ENCODE measurements at places on chromosomes 3 and 15.

GRCh38 chr3:63886858-63887257 is 23.2 kb downstream of the ATXN7 start:
- DNase-seq: no peak

DNA sequence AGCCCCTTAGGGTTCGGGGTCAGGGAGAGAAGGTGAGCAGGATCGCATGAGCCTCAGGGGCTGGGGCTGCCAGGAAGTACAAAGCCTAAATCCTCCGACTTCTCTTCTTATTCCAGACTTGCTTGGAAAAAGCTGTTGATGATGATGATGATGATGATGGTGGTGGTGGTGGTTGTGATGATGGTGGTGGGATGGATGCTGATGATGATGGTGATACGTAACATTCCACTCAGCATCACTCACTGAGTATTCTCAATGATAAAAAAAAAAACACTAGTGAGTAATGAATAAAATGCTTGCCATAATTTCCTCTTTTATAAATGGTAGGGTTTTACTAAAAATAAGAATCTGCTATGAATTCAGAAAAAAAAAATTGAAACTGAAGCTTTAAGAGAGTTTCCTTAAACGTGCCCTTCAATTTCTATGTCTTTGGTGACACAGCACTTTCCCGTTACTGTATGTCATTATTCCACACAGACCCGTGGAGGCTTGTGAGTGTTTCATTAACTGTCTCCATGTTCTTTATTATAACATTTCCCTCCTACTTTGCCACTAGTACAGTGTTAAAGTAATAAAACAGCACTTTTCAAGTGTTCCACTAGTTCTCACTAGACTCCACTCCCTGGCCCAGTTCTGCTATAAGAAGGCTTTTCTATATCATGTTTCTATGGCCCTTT is 5.4 kb upstream of the ACAN start:
- DNase-seq: no peak

DNA sequence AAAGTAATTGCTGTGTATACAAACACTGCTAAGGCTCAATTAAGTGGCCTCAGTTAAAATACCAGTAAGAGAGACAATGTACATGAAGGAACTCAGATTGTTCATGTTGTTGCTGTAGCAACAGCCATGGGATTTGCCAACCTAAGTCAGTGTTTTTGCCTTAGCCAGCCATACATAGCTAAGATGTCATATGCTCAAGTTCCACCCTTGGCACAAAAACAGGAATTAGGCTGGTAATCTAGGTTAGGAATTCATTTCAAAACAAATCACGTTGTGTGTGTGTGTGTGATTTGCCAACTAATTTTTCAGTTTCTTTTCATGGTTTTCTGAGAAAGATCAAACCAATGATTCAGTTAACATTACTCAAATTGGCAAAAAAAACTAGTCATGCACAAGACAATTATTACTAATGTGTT is 143.7 kb upstream of the KCNMB2 start:
- DNase-seq: no peak

DNA sequence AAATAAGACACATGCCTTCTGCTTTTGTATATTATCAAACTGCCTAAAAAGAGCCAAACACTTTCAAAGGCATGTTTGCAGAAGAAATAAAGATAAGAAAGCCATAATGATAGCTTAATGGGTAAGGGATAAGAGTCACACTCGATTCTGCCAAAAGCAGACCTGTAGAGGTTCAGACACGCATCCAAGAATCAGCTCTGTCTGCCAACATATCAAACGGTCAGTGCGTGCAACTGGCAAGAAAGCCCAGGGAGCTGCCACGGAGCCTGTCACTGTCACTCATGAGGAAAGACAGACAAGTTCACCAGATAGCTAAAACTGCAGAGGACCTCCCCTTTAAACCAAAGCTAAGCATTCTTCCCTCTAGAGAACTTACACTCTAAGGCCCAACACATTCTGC is 23.2 kb downstream of the DCP1A start:
- no peak for DNase-seq

DNA sequence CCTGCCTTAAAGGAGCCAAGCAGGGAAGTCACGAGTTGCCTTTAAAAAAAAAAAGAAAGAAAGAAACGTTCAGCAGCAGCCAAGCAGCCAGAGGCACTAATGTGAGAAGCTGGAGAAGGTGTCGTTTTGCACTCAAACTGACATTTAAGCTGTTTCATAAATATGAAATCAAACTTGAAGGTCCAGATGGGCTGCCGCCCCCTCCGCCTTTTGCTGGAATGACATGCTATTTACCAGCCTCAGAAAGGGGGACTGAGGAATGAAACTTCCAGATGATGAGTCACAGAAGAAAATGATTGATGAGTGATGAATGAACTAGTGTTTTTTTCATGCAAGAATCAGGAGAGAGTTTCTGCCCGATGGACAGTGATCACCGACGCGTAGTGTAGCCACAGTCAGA is 396.8 kb downstream of the IGSF11 start:
- no peak for DNase-seq

GRCh38 chr3:135329479-135329878 is 534.4 kb downstream of the EPHB1 start:
- DNase-seq: no peak

DNA sequence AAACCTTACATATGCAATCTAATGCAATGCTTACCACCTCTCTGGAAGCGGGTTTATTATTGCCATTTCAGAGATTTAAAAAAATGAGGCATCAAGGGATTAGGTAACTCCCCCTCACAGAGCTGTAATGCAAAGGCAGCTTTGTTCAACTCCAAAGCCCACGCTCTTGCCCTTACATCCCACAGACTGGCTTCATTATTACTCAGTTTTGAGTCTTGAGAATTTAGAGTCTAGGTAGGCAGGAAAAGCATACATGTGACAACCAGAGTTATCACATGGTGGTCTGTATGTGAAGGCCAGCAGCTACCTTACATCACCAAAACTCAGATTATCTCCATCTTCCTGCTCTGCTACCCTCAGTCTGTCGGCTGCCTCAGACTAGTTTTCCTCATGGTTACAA is 326.9 kb downstream of the UACA start:
- no peak for DNase-seq

DNA sequence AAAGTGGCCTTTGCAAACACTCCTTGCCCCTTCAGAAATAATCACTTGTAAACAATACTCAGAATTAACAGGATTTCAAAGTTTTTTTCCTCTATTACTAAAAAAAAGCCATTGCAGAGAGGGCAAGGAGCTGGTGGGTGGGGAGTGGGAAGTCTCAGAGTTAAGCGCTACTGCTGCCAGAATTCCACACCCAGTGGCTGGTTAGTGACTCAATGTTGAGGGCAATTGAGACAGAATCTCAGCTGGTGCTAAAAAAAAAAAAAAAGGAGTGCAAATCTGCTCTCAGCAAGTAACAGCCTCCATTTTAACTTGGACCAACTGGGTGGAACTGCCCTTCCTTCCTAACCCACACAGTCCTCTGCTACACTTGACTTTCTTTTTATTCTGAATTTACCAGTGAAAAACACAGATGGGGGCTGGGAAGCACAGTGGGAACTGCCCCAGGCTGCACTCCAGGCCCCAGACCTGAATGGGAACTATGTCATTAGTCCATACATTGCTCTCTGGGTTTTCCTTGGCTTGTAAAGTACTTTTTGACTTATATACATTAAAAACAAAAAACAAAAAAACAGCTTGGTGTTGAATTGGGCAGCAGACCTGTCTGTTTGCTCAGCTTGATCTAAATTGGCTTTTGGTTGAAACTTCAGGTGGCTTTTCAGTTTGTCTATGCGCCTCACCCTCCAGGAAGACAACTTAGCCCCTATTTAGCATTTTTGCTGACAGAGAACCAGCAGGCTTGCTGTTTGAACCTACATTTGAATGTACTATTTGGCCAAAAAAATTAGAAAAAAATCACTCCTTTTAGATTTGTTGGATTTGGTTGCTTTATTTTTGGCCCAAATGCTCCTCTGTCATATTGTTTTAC is 357.8 kb upstream of the TBL1XR1 start:
- no peak for DNase-seq

DNA sequence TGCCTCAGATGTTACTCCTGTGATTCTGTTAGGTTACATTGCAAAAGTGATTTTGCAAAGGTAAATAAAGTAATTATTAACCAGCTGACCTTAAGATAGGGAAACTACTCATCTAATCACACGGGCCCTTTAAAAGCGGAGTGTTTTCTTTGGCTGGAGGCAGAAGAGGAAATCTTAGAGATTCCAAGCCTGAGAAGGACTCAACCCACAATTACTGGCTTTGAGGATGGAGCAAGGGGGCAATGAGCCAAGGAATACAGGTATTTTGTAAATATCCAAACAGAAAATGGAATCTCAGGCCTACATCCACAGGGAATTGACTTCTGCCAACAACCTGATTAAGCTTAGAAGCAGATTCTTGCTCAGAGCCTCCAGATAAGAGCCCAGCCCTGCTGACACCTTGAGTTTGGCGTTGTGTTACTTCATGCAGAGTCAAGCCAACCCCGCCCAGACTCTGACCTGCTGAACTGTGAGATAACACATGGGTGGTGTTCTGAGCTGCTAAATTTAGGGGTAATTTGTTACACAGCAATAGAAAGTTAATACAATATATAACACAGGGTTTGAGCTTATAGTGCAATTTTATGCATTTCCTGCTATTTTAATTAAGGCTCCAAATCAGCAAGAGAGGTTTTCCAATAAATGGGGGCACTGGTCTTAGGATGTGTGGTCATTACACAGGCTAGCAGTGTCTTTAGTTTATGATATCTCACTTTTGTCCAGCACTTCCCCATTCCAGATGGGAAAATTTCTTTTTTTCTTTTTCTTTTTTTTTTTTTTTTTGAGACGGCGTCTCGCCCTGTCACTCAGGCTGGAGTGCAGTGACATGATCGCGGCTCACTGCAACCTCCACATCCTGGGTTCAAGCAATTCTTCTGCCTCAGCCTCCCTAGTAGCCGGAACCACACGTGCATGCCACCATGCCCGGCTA is 19.5 kb downstream of the NFKBIZ start:
- DNase-seq: no peak

DNA sequence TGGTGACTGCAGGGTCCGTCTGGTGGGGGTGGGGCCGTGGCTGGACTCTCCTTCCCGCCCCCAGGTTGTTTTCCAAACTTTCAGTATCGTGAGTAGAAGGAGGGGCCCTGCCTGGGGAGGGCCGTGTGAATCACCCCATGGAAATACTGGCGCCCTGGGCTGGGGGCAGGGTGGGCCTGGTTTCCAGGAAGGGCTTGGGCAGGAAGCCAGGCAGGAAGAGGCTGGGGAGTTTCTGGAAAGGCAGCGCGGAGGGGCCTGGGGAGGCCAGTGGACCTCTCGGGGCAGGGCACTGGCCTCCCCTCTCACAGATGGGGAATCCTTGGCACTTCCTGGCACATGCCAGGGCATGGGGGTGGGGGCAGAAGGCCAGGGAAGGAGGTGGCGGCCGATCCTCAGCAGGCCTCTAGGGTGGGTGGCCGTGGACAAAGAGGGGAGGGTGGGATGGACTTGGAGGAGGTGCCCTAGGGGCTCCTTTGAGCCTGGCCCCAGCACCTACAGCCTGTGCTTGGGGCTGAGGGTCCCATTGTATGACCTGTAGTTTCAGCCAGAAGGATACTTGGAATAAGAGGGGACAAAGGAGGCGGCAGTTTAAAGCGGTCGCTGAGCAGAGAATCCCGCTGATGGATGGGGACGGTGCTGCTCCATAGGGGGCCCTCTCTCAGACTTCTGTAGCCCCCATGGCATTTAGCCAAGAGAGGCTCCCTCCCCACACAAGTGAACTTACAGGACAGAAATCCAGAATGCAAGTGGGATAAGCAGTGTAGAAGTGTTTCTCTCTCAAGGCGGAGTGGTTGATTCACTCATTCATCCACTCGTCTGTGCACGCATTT is 56.5 kb upstream of the GATA2 start:
- no peak for DNase-seq

- DNase-seq: no peak
These were observed 289.9 kb upstream of the RASGRP1 start for GRCh38 chr15:38854506-38854905.

- no peak for DNase-seq
These were observed 184.2 kb upstream of the TPM1 start for GRCh38 chr15:62858343-62858742.

- DNase-seq: no peak
These were observed 129.1 kb downstream of the TPRA1 start for GRCh38 chr3:127461286-127461910.

GRCh38 chr15:46265664-46266347 is 631.0 kb downstream of the SQOR start:
- no peak for DNase-seq

GRCh38 chr3:137264071-137264820 is 306.5 kb downstream of the IL20RB start:
- DNase-seq: no peak

DNA sequence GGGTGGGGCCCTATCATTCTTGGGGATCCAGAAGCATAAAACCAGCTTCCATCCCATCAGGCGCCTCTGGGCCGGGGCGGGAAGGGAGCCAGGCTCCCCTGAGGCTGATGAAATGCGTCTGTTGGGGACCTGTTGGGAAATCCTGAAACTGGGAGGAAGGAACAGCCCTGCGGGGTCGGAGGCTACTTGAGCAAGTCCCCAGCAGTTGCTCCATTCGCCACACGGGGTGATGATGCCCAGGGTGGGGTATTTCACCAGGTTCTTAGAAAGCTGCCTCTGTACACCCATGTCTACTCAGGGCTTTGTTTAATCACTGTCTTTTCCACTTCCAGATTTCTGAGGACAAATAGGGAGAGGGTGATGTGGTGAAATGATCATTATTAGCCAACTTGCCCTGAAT is 25.4 kb upstream of the TSEN2 start:
- no peak for DNase-seq

- no peak for DNase-seq
These were observed 60.2 kb downstream of the NPTN start for GRCh38 chr15:73573037-73573436.

- DNase-seq: no peak
These were observed 6.2 kb downstream of the SLC41A3 start for GRCh38 chr3:126077754-126078153.

DNA sequence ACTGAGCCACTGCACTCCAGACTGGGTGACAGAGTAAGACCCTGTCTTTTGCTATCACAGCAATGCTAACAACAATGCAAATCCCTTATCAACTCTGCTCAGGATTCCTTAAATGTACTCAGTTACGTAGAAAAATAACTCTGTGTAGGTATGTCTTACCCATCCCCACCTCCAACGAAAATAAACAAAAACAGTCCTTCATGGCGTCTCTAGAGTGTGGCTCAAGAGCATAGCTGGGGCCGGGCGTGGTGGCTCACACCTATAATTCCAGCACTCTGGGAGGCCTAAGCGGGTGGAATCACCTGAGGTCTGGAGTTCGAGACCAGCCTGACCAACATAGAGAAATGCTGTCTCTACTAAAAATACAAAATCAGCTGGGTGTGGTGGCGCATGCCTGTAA is 13.2 kb upstream of the NCKIPSD start:
- DNase-seq: no peak

- no peak for DNase-seq
These were observed 4.2 kb downstream of the PLCB2 start for GRCh38 chr15:40303576-40303975.

- DNase-seq: no peak
These were observed 843.2 kb downstream of the CADM2 start for GRCh38 chr3:85801955-85802354.

GRCh38 chr15:39665629-39666250 is 84.9 kb downstream of the THBS1 start:
- DNase-seq: no peak
